CD4-positive, alpha-beta T cell treated with Interleukin-15 for 1 hour (primary cell): ENCODE measurements at places on chromosomes 2 and 18.

GRCh38 chr18:76821356-76821874 lies 942 bp upstream of the ZNF236 start:
- DNase-seq, result no peak

GRCh38 chr2:26988058-26988860 lies 17.8 kb downstream of the MAPRE3 start:
- DNase-seq, result no peak

DNA sequence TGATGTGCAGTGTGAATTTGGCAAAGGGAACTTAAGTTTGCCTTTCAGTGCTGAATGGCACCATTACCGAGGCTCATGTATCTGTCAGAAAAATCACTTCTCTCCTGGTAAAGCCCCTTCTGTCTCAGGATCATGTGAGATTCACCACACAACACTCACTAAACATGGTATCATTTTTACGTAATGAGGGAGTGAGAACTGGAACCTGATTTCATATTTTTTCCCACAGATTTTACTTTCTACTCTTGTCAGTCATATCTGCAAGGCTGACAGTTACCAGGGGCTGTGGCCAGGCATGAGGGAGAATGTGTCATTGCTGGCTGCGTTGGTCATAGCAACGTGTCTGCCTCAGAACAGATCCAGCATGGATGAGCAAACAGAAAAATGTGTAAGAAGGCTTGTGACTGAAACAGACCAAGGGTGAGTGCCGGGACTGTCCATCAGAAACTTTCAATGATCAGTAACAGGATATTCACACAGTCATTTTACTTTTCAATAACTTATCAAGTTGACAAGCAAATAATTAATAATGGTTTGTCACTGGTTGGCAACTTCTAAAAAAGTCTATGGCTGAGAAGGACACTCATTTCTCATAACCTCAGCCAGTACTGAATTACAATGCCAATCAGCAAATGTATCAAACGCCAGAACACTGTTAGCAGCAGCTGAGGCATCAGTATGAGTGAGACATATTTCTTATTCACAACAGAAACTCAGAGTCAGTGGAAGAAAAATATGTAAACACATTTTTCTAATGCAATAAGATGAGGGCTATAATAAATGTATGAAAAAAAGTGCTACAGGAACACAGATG lies 100.5 kb downstream of the CDC42EP3 start:
- DNase-seq, result no peak

- no peak for DNase-seq
These were observed 7.7 kb upstream of the CDC42EP3 start for GRCh38 chr2:37679072-37679695.

DNA sequence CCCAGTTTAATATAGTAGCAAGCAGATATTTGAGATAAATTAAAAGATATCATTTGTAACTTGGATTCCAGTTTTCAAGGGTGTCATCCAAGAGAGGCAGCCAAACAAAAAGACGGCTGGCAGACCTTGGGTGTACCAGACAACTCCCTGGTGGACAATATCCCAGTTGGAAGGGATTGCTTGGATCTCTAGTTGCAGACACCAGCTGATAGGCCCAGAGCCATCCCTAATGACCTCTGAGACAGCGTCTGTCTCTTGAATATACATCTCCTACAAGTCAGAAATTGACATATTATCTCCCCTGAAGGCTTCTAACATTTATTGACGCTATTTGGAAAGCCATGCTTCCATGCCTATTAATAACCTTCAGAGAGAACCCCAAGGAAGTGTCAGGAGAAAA lies 67.7 kb downstream of the ACVR1 start:
- DNase-seq, result no peak

GRCh38 chr2:189350540-189351209 lies 90.6 kb upstream of the WDR75 start:
- no peak for DNase-seq

DNA sequence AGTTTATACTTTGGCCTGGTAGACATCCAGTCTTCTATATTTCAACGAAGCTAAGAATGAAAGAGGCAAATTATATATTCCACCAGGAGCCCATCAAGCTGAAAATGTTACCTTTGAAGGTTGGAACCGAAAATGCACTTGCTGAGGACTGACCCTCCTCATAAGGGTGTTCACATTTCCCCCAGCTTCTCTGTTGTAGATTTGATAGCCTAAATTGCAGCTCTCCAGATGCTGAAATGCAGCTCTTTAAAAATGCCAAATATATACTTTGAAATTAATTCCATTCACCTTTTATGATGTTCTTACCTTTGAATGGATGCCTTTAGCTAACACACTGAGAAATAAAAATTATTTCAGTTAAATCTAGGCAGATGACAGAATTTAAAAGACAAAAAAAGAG lies 1.8 kb upstream of the FIGN start:
- DNase-seq, result no peak

DNA sequence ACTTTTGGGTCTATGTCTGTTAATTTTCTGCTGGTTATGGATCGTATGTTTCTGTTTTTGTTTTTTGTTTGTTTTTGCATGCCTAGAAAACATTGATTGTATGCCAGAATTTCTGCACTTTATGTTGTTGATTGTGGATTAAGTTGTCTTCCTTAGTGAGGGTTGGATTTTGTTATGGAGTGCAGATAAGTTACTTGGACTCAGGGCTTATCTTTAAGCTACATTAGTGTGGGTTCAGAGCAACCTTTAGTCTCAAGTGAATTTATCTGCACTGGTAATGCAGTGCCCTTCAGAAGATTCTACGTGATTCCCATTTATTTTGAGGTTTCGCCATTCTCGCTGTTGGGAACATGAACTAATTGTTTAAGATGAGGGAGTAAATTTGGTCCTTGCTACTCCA lies 32.9 kb downstream of the UBR3 start:
- no peak for DNase-seq

GRCh38 chr18:11785444-11786055 lies 65.7 kb upstream of the CHMP1B start:
- DNase-seq, result no peak

DNA sequence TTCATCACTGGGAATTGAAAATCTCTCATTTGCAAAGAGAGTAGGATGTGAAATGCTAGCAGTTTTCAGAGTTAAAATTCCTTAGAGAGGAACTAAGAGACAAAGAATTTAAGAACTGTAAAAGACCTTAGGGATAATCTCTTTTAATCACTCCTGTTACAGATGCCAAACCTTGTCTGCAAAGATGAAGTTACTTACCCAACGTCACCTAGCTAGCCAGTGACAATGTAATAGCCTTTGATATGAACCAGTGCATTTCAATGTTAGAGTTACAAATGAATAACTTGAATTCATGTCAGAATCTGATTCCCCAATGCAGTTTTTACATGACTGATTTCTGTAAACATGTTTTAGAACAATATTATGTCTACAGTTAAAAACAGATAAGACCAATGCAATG lies 190.1 kb downstream of the LRP1B start:
- no peak for DNase-seq

DNA sequence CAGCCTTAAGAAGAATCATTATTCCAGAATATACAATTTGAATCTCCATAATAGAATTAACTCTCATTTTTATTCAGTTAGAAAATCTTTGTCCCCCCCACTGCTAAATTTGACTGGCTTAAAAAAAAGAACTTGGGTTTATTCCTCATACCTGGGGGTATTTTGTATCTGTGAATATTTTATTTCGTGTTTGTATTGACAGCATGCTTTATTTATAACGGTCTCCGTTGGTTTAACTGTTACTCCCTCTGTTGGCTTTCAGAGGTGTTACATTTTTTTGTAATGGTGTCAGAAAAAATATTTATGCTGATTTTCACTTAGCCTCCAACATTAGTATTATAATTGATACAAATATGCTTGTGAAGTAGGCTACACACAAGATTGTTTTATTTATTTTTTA lies 109.1 kb downstream of the HAUS1 start:
- no peak for DNase-seq

DNA sequence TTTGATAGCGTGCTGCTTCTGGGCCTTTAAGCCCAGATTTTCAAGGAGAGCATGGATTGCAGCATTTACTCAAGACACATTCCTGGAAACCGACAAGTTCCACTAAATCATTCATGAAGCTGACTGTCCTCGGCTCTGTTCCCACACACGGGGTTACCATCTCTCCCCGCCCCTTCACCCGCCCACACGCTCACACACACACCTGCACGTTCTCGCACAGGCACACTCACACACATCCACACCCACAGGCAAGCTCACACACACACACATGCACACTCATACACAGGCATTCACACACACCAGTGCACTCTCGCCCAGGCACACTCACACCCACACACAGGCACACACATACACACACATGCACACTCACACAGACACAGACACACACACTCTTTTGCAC lies 150.0 kb upstream of the AGAP1 start:
- no peak for DNase-seq

- no peak for DNase-seq
These were observed 31.6 kb upstream of the NETO1 start for GRCh38 chr18:72899338-72899737.

- no peak for DNase-seq
These were observed 54.2 kb upstream of the FMNL2 start for GRCh38 chr2:152280780-152281179.

DNA sequence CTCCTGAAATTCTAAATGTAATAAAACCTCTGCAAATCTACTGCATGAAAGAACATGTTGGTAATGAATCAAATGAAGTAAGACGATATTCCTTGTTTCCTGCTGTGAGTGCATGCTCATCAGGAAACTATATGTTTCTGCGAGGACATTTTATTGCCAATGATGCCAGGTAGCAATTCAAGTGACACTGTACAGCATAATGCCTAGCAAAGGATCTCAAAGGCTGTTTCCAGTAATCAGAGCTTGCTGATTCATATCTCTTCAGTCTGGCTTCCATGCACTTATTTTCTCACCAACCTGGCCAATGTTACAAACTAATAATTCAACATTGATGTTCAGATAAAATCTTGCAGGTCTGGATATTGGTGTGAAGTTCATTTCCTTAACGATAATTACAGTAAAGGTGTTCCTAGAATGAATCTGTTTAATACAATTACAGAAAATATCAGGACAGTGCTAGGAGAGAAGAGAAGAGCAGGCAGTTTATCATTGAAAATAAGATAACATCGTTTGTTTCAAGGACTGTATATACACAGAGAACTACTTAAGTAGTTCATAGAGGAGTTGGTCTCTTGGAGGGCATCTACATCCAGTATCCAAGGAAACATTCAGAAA lies 568.5 kb upstream of the SOX11 start:
- no peak for DNase-seq

GRCh38 chr2:65877331-65878010 lies 445.1 kb upstream of the SPRED2 start:
- DNase-seq, result no peak

GRCh38 chr2:161796192-161796591 lies 172.0 kb downstream of the SLC4A10 start:
- no peak for DNase-seq

- no peak for DNase-seq
These were observed 65.7 kb upstream of the CNGA3 start for GRCh38 chr2:98280376-98281102.

DNA sequence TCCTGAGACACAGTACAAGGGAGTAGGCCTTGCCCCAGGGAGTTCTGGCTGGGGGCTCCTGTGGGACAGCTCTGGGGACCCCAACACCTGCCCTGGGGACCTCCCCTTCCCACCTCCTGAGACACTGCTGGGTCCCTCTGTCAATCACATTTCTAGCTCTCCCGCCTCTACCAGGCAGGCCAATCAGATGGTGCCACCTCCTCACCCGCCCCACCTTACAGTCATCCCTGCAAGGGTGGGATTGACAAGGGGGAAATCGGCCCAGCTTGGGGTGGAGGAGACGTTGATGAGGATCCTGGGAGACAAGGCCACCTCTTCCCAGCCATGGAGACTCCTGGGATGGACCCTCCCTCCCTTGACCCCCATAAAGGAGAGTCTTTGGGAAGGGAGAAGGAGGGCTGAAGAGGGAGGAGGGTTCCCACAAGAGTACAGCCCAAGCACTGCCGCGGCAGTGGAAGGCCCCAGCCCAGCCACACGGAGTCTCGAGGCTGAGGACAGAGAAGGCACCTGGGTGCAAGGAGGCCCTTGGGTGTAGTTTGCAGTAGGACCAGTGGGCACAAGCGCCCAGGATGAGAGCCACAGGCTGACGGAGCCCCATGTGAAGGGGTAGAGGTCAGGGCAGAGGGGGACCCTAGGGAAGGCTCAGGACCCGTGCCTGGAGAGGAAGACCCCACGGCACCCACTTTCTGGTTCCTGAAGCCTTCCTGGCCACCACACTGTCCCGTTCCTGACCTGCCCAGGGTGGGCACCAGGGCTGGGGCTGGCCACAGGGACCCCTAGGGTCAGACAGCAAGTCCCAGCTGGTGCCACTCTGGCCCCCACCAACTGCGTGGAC lies 109.9 kb upstream of the OTOS start:
- no peak for DNase-seq

DNA sequence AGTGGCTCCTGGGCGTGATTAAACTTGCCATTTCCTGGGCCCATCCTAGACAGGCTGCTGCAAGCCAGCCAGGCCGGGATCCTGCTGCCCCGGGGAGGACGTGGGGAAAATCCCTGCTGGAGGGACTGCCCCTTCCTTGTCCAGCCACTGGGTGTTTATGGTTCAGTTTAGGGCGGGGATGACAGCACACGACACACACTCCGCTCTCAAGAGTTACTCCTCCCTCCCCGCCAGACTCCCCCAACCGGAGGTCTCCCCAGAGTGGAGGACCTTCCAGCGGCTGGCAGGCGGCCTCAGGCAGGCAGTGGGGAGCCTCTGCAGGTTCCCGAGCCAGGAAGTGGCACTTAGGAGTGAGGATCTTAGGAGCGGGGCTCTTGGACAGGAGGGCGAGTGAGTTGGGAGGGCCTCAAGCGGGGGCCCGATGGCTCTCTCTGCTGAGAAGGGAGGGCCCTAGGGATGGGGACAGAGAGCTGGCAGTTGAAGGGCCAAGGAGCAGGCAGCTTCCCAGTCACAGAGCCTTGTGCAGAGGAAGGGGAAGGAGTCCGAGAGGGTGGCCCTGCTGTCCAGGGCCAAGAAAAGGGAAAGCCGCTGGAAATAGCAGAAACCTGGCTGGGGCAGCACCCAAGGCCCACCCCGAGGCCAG lies 5.7 kb upstream of the GPR35 start:
- peak; percentile 17 for DNase-seq

DNA sequence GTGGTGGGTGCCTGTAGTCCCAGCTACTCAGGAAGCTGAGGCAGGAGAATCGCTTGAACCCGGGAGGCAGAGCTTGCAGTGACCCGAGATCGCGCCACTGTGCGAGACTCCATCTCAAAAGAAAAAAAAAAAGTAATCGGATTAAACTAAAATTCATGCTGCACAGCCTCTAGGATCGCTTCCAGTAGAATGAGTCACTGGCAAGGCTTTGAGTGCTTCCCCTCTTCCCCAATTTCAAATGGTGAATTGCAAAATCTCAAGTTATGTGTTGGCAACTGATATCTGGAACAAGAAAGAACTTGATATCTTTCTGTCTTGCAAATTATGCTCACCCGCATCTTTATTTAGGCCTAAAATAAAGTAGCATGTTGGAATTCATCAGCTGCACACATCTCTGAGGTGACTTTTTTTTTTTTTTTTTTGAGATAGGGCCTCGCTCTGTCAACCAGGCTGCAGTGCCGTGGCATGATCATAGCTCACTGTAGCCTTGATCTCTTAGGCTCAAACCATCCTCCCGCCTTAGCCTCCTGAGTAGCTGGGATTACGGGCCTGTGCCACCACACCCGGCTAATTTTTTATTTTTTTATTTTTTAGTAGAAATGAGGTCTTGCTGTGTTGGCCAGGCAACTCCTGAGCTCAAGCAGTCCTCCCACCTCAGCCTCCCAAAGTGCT lies 12.7 kb downstream of the TTC39C start:
- no peak for DNase-seq

GRCh38 chr2:134703426-134703825 lies 15.4 kb downstream of the TMEM163 start:
- DNase-seq, result no peak

GRCh38 chr2:159243529-159243928 lies 43.0 kb downstream of the WDSUB1 start:
- DNase-seq, result no peak
